Calu3 (cell line): ENCODE measurements at places on chromosomes 13 and 19.

- no peak for DNase-seq
Measured at GRCh38 chr19:51023946-51024345, 2.5 kb downstream of the KLK11 start.

GRCh38 chr19:52923778-52924593, 758 bp upstream of the ZNF888 start:
- DNase-seq, result peak; percentile 79

DNA sequence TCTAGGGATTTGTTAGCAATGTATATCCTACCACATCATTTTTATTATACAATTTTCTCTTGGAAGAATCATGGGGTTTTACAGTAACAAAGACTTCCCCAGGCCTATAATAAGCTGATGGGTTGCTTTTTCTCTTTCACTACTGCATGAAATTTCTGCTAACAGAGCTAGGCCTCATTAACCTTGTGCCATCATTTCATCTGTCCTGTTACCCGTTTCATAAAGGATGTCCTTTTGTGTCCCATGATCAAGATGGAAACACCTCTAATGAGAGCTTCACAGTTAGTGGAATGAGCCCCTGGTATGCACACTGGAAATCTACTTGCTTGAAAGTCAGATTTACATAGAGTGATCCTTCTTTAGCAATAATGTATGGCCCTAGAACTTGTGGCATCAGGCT, 138.7 kb downstream of the RXFP2 start:
- DNase-seq, result no peak

DNA sequence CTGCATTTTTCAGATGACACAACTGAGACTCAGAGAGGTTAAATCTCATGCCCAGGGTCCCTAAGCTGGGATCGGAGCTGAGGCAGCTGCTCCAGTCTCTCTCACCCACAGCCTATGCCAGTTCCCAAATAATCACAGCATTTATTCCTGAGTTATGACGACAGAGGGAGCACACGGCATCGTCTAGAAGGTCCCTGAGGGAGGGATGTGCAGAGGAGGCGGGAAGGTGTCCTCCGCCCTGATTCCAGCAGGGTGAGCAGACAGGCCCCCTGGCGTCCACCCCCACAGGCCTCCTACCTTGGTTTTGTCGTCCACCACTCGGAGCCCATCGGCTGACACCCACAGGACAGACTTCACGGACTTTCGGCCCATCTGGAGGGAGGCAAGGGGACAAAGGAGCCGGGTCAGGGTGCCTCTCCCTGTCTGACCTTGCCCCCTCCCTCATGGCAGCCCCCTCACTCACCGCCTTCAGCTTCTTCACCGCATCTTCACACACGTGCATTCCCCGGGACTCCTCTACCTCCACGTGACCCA, 8.0 kb downstream of the NUMBL start:
- no peak for DNase-seq

GRCh38 chr19:4967738-4968461, 1.0 kb upstream of the KDM4B start:
- DNase-seq, result no peak

DNA sequence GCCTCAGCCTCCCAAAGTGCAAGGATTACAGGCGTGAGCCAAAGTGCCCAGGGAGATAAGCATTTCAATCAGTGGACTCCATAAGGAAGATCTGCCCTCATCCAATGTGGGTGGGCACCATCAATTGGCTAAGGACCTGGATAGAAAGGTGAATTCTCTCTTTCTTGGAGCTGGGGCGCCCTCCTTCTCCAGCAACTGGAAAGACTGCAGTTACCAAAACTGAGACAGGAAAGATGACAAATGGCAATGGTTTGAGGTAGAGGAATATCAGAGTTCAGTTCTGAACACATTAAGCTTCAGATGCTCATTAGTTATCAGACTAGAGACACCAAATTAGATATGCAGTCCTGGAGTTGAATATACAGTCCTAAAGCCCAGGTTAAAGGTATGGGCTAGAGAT, 10.5 kb upstream of the ELF1 start:
- DNase-seq, result no peak

DNA sequence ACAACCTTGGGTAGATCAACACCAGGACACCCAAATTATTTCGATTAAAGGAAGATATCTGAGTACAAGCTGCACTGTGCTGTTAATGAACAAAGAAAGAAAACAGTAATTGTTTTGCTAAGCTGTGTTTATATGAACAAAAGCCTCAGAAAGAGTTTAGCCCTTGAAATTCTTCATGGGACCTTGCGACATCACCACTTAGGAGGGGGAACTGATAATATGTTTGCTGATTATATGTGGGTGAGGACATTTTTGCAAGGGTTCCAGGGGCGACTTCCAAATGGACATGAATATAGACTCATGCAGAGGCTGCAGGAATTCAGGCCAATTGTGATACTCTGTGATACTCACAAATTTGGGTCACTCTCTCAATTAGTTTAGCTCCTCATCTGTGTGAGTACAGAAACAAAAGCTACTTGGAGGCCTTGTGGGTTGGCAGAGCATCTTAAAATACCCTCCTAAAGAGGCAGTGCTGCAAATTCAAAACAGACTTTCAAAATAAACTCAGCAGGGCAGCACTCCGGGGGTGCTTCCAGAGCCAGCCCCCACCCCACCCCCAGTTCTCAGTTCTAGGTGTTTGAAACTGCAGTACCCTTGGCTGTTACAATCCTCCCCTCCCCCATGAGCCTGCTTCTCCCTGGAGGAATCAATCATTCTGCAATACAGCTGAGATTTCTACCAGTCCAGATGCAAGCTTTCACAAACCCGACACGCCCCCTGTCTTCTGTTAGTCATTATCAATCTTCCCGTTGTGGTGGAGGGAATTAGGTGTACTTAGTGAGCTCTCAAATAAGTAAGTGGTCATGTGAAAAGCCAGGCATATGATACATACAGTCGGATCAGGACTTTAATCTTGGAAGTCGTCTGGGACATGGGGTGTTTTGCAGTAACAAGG, 97.0 kb upstream of the MBNL2 start:
- peak; percentile 39 for DNase-seq

GRCh38 chr19:49556412-49557398, 23.7 kb downstream of the NOSIP start:
- DNase-seq, result no peak

DNA sequence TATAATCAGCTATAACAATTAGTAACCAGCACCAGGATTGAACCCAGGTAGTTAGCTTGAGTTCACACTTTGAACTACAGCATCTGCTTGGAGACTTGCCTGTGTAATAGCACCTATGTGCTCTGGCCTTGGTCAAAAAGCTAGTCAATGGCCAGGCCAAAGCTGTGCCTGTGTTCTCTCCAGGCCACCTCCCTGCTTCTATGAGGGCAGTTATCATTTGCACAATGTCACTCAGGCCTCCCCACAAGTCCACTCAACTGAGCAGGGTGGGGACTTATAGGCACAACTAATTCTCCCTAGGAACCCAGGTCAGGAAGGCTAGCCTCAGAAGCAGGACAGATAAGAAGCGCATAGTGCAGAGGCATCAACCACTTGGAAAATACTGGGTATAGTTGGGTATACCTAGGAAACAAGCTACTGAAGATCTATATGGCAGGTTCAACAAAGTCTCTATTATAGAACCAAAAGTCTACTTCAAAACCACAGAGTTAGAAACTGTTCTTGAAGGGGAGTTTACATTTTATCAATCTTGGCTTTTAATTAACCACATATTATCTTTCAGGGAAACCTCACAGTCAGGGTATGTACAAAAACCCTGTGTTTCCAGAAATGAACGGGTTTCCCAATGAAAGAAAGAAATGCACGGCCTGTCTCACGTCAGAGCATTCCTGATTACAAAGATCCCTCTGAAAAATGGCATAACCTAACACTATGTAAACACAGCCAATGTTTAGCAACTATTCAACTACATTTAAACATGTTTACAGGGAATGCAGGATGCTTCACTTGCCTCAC, 140.9 kb downstream of the ABCC4 start:
- peak; percentile 2 for DNase-seq
